ENCODE measurements at places on chromosomes 4 and X.

GRCh38 chr4:149955780-149956390 is 122.4 kb upstream of the DCLK2 start:
- DNase-seq = no peak

- DNase-seq = peak; percentile 31
These were observed at the start of gene GPRIN3 for GRCh38 chr4:89307446-89308160. Gene GPRIN3 (minus strand): TSS chr4:89307800. CDS start chr4:89250110, 57,690 bp downstream.

GRCh38 chr4:81839347-81840042 is 367.8 kb upstream of the RASGEF1B start:
- DNase-seq = no peak

DNA sequence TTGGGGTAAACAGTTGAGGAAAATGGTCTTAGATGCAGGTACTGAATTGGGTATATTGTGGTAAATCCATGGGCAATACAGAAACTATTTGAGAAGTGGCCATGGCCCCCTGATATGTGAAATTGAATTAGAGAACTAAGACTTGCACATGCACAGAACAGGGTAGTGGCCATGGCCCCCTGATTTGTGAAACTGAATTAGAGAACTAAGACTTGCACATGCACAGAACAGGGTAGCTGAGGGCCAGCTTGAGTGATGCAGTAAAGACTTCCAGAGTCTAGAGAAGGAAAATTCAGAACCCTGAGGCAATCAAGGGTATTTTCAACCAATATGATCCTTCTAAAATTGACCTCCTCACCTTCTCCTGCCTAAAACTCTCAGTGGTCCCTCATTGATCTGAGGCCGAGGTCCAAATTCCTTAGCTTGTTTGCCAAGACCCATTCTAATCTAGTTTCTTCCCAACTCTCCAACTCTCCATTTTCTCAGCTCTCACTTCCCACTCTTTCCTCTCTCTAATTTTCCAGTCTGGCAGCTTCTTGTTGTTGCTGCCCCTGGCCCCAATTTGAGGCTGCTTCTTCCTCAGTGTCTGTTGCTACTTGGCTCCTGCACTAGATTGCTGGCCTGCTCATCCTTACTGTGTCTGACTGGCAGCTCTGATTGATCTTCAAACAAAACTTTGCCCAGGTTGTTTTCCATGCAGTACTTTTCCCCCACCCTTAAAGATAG is 72.4 kb downstream of the FRAS1 start:
- DNase-seq = no peak

GRCh38 chr4:170278460-170278859 is 188.7 kb upstream of the AADAT start:
- DNase-seq = no peak

GRCh38 chr4:80926891-80927290 is 103.6 kb upstream of the BMP3 start:
- DNase-seq = no peak

- DNase-seq = no peak
These were observed 139.4 kb downstream of the EVC2 start for GRCh38 chr4:5568931-5569330.

DNA sequence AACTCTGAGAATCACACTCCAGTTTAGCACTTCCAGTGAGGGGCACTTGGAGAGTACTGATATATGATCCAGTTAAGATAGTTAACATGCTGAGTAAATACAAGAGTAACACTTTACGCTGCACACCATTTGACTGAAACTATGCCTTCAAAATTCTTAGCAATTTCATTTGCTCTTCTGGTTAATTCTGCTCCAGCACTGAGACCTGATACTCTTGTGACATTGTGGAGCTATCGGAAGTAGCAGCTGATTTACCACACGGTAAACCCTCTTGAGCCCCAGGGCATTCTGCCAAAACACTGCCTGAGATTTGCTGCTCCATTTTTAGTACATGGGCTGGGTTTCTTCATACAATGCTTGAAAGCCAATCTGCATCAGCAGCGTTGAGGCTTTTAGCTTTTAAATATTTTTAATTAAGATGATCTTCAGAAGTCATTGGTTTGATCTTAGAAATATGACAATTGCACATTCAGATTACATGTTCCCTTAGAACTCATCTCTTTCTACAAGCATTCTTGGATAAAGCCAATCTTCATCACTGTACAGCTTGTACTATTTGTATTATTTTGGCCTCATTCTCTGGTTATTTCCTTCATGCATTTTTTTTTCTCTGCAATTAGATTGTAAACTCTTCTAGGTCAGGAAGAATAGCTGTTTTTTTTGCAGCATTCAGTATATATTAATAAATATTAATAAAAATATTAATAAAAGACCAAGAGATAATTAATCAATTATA is 67.8 kb upstream of the ETNPPL start:
- no peak for DNase-seq

DNA sequence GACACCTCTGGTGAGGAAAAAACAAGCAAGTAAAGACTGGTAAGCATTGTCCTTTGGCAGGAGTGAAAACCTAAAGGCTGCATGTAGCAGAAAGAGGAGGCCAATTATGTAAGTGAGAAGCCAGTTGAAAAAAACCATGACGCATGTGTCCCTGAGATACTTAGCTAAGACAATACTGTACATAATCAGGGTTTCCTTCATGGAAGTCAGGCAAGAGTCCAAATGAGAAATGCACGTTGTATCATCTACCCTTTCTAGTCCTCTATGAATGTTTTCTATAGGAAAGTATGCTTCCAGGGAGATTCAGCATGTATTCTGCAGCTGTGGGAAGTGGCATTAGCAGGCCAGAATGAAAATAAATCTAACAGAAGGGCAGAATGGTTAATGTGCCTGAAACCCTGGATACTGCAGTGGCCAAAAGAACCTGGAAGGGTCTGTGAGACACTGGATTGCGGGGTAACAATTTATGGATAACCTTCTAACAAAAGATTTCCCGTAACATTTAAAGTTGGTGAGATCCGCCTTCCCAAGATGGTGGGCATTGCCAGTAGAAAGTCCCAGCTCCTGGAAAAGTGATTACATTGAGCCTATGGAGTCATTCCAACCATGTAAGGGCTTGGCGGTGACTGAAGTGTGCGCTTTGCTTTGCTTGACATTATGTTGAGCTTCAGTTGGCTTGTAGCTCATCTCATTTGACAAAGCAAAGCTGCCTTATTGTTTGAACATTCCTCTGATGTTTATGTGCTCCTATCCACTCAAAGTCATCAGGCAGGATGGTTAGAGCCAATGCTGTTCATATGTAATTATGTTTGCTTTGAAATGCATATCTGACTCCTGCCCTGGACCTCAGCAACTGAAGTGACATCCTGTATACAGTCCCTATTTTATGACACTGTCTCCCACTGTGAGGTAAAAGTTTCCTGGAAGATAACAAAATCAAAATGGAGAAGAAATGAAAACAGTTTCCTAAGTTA is 200.4 kb downstream of the ARHGAP24 start:
- no peak for DNase-seq

- DNase-seq = peak; percentile 37
These were observed at the start of gene SYNPO2 for GRCh38 chr4:118888666-118889311. Gene SYNPO2 (plus strand): TSS chr4:118888854. CDS start chr4:118889037, 183 bp downstream.

DNA sequence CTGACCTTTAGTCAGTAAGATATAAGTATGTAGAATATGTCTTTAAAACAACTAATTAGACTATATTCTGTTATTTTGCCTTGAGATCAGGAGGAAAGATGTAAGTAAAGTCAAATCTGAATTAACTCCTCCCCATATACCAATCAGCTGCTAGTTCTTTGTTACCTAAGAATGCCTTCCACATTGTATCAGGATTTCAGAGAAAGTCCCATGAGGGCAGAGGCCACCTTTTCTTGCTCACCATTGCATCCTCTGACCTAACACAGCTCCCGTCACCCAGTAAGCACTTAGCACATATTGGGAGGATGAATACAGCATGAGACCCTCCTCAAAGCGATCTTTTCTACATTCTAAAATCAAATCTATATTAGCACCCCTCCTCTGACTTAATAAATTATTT is 87.0 kb downstream of the COL25A1 start:
- DNase-seq = no peak

DNA sequence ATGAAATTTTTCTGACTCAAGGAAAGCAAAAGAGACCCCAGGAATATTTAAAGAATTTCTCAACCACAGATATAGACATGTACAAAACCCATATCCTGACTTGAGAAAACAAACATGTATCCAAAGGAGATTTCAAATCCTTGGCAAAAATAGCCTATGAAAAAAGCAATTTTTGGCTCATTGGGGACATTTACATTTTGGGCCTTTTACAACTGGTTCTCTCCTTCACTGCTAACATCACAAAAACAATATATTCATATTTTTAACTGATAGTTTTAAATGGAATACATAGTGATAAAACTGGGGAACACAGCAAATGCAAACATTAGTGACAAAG is 65.0 kb downstream of the SH3RF1 start:
- DNase-seq = no peak

DNA sequence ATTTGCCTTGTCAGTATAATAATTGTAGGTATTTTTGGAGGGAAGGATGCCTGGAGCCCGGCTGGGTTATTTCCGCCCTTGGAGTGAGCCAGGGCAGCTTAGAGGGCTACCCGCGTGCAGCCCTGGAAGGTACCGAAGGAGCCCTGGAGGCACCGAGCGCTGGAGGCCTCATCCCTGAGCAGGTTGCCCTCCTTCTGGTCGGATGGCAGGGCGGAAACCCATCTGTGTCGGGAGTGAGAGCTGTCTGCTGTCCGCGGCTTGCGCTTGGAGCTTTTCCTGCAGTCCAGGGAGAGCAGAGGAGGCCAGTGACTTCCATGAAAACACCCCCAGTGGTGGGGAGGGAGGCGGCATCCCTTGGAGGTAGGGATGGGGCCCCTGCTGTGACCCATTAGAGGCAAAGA is 122.1 kb downstream of the TBL1X start:
- DNase-seq = no peak

DNA sequence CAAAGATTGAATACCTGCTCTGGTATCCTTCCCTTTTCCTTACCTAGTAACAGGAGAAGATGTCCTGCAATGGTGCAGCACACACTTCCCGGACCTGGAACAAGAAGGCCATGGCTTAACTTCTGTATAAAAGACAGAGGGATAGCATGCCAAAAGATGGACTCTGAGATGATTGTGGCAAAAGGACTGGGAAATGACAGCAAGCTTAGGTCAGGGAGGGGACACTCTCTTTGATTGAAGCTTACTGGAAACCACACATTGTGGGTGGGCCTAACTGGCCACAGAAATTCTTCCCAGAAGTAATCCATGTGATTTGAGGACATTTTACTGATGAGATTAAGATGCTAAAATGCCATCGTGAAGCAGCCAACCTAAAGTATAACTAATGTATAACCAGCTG is 71.0 kb upstream of the OTUD4 start:
- no peak for DNase-seq

DNA sequence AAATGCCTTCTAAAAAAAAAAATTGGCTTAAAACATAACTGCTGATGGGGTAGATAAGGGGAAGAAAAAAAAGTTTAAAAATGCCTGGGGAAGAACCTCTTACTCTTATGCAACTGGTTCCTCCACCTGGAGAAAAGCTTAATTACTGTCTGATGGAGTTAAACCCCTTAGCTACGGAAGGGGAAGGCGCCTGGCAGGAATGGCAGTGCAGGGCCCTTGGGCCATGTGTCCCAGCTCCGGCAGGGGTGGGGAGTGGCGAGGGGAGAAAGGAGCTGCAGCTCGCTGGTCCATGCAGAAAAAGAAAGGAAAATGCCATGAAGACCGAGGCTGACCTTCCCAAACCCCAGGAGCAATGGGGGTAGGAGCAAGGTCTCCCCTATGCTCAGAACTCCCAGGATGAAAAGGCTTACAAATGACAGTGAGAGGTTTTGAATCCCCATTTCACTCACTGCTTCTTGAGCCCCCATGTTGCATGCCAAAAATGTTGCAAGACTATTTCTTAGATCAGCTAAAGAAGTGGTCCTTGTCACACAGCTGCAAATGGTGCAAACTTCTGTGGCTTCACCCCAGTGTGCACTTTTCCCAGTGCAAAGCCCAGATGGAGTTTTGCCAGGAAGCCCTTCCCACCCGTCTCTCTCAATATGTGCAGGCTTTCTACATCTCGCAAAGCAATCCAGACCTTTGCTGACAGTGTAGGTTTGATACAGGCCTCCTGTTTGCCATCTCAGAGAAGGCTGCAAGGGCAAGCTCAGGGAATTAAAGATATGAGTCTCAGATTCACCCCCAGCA is 204.8 kb upstream of the CT83 start:
- no peak for DNase-seq

DNA sequence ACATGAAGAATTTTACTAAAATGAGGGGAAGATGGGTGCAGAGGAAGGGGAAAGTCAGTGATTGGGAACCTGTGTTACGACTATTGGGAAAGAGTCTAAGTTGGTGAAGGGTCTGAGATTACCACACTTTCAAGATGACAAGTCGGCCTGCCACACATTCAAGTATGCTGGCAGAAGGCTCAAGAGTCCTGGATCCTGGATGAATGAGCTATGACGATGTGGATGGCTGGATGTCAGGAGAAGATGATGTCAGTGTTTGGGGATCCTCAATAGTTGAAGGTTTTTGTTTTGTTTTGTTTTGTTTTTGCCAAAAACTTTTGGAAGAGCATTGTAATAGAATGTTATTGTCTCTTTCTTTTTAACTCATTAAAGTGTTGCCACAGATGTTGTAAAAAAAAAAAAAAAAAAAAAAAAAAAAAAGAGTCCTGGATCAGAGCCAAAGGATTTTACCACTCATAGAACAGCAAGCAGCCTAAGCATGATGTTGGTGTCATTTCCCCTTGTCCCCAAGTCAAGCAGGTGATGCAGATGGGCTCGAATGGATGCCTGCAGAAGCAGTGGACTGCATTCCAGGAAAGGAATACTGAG is 120.6 kb downstream of the REELD1 start:
- DNase-seq = no peak
